Left lung (tissue), 14 donors: ENCODE measurements at places on chromosomes 7 and 10. TPM values are rescaled to one million over a fixed set of nuclear protein-coding genes. Genes with fewer than 3 reads are reported as not detected.

Gene CALHM1
- 0.09 TPM for polyA plus RNA-seq

Gene ANKRD7
- polyA plus RNA-seq: 2.2 TPM

Gene PAPOLB
- polyA plus RNA-seq: 0.15 TPM

Gene PCDH15
- 1.9 TPM for polyA plus RNA-seq

Gene PAX4
- polyA plus RNA-seq: not detected

Gene FZD8
- 3.5 TPM for polyA plus RNA-seq
